Activated gamma-delta T cell (primary cell): ENCODE measurements at places on chromosomes 6 and 20.

GRCh38 chr6:74997646-74998045 lies 208.2 kb downstream of the COL12A1 start:
- no peak for DNase-seq

GRCh38 chr6:82783587-82784236 lies 281.9 kb downstream of the UBE3D start:
- DNase-seq, result no peak

- DNase-seq, result no peak
These were observed 253.1 kb downstream of the ADGB start for GRCh38 chr6:146851837-146852236.

DNA sequence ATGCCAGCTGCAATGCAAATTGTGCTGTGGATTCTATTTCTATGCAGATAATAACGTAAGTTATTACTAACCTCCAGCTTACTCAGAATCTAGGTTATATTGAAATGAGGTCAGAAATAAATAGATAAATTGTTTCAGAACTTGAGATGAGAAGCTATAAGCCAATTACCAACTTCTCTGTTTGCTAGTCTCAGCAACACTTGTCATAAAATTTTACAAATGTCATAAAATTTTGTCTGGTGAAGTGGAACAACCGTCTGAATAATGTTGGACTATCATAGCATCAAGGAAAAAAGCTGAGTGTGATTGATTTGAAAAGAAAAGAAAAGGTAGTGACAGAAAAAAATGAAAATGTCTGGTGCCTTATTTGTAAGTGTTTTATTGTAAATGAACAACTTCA lies 36.7 kb downstream of the COL9A1 start:
- no peak for DNase-seq

DNA sequence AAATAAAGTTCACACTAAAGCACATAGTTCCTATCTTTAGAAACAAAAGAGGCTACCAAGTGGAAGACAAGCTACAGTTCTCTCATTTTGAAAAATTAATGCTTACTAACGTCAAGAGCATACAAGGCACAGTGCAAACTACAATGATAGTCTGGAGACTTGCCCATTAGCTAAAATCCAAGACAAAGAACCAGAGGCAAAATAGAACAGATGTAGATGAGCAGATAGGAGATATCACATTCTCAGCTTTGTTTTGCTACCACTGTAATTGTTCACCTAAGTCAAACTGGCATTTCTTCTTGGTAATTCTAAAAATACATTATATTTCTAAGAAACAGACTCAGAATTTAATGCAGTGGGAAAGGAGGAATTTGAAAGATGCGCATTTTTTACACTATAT lies 5.2 kb downstream of the TMEM30A start:
- DNase-seq, result no peak

- DNase-seq, result no peak
These were observed 81.3 kb upstream of the SPTLC3 start for GRCh38 chr20:12927489-12927888.

- no peak for DNase-seq
These were observed 828 bp downstream of the TP53RK start for GRCh38 chr20:46688151-46689081.

- DNase-seq, result no peak
These were observed 13.6 kb downstream of the GLP1R start for GRCh38 chr6:39062014-39062740.

- no peak for DNase-seq
These were observed 18.1 kb upstream of the CEBPB start for GRCh38 chr20:50172347-50173013.

GRCh38 chr6:35057449-35058357 lies 83.4 kb downstream of the TCP11 start:
- DNase-seq, result no peak

- no peak for DNase-seq
These were observed 175.6 kb downstream of the BMP7 start for GRCh38 chr20:57090590-57091560.

DNA sequence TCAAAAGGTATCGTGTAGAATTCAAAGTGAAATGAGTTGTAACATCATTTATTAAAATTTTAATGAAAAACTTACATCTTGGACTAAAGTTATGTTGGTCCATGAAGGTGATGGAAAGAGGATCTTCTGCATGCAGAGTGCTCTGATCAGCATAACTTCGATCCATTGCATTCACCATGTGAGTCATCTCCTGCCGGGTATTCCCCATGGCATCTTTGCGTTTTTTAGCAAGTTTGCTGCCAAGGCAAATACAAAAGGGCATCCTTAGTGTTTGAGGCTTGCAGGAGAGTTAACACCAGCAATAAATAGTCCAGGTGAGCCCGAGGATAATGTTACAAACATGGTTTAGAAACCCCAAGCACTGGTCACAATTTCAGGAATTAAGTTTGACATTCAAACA lies 104.2 kb upstream of the THEMIS start:
- DNase-seq, result no peak

GRCh38 chr6:33770833-33771145 lies 18.1 kb downstream of the LEMD2 start:
- DNase-seq, result no peak

DNA sequence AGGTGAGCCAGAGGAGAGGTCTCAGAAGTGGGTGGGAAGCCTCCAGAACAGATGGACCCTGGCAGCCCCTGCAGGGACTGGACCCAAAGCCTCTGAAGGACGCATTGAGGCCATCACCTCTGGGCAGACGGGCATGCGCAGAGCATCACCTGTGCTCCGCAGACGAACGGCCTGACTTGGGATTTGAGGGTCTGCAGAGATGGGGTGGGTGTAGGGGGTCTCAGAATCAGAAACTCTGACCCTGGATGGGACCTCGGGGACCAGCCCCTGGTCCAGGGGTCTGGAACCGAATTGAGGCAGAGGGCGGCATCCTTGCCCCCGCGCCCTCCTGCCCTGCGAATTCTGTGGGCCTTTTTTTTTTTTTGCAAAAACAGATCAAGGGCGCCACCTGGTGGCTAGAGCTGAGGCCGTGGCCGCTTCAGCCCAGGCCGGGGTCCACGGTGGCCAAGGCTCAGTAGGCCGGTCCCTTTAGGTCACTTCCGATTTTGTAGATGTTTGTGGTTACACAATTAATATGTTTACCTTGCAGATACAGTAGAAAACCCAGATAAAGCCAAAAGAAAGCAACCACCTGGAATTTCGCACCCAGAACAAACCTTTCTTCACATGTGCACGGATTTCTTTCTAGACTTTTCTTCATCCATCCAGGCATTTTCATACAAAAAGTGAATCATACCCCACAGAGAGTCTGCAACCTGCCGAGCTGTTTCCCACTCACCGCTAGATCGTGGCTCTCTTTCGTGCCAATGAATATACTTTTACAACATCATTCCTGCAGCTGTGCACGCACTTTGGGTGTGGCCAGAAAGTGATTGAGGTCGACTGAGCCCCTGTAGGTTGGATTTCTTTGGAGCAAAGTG lies 25.9 kb downstream of the ZBP1 start:
- no peak for DNase-seq
